ENCODE measurements at places on chromosomes 1 and 21.

- DNase-seq: no peak
Observed at GRCh38 chr1:207274882-207275281, 46.6 kb upstream of the CD55 start.

- DNase-seq: no peak
Observed at GRCh38 chr1:42947965-42948732, 10.5 kb downstream of the SLC2A1 start.

DNA sequence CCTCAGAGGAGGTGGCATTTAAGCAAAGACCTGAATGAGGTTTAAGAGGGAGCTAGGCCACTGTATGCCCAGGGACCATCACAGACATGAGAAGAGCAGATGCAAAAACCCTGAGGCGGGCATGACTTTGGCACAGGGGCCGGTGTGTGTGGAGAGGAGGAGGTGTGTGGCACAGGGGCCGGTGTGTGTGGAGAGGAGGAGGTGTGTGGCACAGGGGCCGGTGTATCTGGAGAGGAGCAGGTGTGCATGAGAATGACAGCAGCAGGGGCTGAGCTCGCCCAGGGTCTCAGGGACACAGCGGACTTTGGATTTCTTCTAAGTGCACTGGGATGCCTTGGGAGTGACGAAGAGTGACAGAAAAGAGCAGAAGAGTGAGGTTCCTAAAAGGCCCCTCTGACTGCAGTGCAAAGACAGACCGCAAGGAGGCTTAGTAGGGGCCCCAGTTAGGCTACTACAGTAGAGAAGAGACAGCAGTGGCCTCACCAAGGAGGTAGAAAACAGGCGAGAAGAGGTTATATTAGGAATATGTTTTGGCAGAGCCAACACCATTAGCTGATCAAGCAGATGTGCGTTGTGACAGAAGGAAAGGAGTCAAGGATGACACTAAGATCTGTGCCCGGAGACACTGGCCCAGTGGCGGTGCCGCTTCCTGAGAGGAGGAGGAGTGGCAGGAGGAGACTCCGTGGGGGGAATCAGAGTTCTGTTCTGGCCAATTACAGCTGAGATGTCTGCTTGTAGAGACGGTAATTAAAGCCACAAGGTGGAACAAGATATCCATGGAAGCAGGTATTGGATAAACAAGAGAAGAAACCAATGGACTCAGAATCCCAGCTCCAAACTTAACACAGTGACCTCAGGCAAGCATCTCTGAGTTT lies 18.4 kb downstream of the ZBTB17 start:
- DNase-seq: no peak

- DNase-seq: no peak
Observed at GRCh38 chr1:214638997-214639396, 36.0 kb downstream of the CENPF start.

DNA sequence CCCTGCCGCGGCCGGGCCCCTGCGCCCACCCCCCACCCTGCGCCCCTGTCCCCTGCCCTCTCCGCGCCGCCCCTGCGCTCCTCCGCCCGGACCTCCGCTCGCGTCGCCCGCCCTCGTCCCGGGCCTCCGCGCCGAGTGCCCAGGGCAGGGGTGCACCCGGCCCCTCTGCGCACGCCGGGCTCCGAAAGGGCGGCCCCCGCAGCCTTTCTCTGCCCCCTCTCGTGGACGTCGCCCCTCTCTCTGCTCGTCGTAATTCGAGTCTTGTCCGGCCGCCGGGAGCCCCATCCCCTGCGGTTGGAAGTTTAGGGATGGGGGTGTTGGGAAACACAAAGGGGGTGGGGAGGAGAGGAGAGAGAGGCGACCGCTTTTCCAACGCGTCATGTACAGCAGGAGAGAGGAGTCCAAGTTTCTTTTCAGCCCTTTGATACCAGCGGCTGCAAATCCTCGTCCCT lies 407 bp downstream of the GALNT2 start:
- DNase-seq: no peak

- DNase-seq: no peak
Observed at GRCh38 chr21:15625363-15625762, 104.4 kb upstream of the USP25 start.

DNA sequence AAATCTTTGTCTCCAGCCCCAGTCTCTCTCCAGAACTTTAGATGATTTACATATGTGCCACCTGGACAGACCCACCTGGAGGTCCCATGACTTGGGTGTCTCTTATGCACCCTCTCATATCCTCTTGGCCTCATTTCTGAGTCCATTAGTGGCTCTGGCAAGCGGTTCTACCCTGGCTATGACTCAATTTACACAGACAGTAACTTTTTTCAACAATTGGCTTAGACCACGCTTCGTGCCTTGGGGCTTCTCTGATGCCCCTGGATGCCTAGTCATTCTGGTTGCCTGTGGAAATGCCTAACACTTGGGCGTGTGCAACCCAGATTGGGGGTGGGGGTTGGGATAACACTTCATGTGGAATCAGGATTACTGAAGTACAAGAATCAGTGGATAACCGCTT lies 57.1 kb upstream of the GADD45A start:
- DNase-seq: no peak

- DNase-seq: no peak
Observed at GRCh38 chr1:2834741-2835564, 33.5 kb upstream of the TTC34 start.

DNA sequence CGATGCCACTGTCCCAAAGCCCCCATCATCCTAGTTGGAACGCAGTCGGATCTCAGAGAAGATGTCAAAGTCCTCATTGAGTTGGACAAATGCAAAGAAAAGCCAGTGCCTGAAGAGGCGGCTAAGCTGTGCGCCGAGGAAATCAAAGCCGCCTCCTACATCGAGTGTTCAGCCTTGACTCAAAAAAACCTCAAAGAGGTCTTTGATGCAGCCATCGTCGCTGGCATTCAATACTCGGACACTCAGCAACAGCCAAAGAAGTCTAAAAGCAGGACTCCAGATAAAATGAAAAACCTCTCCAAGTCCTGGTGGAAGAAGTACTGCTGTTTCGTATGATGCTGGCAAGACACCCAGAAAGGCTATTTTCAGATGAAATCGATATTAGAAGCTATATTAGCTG lies 8.1 kb downstream of the RHOU start:
- no peak for DNase-seq

DNA sequence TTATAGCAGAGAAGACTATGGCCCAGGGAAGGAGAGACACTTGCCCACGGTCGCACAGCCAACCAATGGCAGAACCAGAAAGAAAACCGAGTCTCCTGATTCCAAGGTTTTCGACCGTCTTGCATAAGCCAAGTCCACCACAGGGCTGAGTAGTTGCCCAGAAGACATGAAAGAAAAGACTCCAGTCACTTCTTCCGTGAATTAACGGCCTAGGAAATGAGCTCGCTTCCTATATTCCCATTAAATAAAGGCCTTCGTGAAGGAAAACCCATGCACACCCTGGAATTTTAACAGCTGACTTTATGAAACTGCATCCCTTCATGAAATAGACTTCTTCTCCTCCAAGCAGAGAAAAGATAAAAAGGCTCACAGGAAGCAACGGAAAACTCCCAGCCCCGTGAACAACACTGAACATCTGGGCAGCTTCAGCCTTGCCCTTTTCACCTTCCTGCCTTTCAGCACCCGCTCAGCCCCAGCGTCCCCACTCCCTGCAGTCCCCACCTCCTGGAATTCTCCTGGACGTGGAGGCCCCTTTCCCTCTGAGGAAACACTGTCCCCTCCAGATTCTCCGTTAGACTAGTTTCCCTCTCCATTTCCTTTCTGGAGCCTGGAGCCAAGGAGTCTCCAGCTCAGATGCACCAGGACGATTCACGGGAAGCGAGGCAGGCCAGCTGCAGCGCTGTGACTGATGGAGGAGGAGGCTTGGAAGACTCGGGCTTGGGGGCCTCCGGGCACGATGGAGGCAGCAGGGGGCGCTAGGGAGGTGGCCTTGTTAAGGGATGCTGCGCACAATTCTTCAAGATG lies 2.7 kb upstream of the MYOC start:
- DNase-seq: peak; percentile 71

DNA sequence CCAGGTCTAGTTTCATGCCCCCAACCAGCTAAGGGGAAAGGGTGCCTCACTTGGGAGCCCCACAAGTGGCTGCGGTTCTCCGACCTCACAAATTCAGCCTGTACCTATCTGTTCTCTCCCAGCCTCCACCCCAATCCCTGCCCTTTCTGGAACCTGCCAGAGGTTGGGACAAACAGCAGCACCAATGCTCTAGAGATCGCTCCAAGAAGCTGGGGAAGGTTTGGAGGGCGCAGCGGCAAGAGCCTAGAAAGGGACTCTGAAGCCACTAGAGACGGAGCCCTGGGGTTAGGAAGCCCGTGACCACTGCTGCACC lies 243.4 kb upstream of the VAMP3 start:
- DNase-seq: no peak

DNA sequence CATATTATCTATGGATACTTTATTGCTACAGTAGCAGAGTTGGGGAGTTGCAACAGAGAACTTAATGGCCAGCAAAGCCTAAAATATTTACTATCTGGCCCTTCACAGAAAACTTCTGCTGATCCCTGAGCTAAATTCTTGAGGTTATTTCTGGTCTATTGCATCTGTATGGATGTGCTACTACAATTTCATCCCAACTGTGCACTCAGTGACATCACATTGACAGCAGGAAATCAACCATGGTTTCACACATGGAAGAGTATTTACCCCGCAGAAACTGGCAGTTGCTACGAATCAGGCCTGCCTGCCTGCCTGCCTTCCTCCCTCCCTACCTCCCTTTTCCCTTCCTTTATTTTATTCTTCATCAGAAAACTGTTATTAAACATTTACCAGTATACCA lies 12.1 kb downstream of the CLCA2 start:
- DNase-seq: peak; percentile 51

- no peak for DNase-seq
Observed at GRCh38 chr1:56057466-56058405, 521.6 kb downstream of the PLPP3 start.

DNA sequence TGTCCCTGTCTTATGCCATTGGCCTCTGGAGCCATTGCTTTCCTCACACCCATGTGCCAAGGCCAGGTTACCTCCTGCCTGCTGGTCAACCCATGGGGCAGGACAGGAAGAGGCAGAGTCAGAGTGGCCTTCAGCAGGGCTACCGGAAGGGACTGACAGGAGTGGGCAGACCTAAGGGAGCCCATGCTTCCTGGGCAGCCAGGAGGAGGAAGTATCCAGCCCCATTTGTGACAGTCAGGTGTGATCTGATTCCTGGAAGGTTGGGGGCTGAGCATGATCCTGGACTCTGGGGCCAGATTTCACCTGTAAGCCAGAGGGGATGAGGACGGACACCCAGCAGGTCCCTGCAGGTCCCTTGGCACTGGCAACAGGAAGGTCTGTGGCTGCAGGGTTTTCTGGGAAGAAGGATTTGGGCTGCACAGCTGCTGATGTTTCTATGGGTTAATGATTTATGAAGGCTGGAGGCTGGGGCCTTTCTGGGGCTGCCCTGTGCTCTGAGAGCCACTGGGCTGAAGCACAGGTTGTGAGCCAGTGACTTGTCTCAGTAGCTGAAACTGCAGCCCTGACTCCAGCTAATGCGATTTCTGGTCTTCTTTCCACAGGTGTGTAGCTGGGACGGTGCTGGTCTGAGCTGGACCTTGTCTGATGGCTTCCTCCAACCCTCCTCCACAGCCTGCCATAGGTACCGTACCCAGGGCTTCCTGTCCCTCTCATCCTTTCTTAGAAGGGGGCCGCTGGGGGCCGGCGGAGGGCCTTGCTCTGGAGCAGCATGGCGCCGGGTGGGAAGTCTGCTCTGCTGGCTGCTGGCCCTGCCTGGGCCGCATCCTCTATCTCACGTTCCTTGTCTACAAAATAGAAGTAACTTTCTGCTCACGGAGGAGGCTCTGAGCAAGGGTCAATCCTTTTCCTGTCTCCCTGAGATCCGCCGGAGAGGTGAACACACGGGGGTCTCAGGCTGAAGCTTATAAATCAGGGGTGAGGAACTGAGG lies 40.7 kb downstream of the ARHGEF10L start:
- no peak for DNase-seq

- DNase-seq: no peak
Observed at GRCh38 chr1:53483656-53484055, 24.5 kb downstream of the DMRTB1 start.

DNA sequence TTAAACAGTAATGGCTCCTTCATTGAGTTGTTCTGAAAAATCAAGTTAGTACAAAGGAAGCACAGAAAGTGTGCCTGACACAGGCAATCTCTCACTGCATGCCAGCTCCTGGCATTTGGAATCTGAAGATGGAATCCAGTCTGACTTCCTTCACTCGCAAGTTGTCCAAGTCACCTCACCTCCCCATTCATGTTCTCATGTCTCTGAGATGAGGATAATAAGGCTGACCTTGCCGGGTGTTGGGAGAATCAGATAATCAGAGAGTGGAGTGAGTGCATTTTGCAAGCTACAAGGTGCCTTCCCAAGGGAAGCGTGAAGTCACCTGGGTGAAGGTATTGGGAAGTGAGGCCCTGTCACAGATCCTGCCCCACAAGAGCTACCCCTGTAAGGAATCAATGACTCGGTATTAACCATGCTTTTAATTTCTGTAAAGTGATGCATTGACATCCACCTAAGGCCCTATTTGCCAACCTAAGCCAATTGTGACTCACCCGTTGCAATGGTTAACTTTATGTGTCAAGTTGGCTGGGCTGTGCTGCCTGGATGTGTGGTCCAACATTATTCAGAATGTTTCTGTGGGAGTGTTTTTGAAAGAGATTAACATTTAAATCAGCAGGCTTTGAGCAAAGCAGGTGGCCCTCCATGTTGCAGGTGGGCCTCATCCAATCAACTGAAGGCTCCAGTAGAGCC lies 62.5 kb upstream of the TARBP1 start:
- no peak for DNase-seq

- no peak for DNase-seq
Observed at GRCh38 chr1:12344596-12345349, 114.9 kb downstream of the VPS13D start.

- DNase-seq: no peak
Observed at GRCh38 chr21:33380483-33380998, 22.7 kb upstream of the IFNGR2 start.

GRCh38 chr1:74641876-74642275 lies 31.7 kb downstream of the ERICH3 start:
- DNase-seq: no peak

- no peak for DNase-seq
Observed at GRCh38 chr1:151988405-151988923, 5.2 kb downstream of the S100A10 start.

GRCh38 chr1:19435181-19435580 lies 50.2 kb downstream of the CAPZB start:
- no peak for DNase-seq

GRCh38 chr1:45926330-45926729 lies 122.9 kb downstream of the MAST2 start:
- DNase-seq: no peak

DNA sequence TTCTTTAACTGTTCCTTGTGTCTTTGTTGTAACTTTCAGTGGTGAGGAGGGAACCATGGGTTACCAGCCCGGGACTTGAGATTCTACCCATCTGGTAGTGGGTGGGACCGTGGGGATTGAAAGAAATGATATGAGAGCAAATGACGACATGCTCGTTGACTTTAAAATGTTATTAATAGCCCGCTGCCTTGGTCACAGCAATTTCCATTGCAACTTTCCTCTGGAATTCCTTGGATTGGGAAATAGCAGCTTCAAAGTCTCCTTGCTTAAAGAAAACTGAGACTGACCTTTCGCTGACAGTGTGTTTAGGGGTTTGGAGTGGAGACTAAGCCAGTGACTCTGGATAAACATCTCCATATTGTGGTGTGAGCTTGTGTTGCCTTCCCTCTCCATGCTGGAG lies 44.2 kb upstream of the MARK1 start:
- DNase-seq: no peak

- no peak for DNase-seq
Observed at GRCh38 chr1:117370071-117370470, 2.8 kb downstream of the MAN1A2 start.

GRCh38 chr1:247350587-247350986 lies 18.9 kb upstream of the ZNF496 start:
- DNase-seq: no peak

GRCh38 chr1:39295901-39296300 lies 91.4 kb downstream of the MACF1 start:
- no peak for DNase-seq

GRCh38 chr1:7010534-7011200 lies 225.4 kb downstream of the CAMTA1 start:
- DNase-seq: no peak

All from NCI-H187 (cell line).